ENCODE measurements at places on chromosomes 2 and 18.

- DNase-seq: no peak
These were observed 8.3 kb downstream of the ANXA4 start for GRCh38 chr2:69750246-69750645.

DNA sequence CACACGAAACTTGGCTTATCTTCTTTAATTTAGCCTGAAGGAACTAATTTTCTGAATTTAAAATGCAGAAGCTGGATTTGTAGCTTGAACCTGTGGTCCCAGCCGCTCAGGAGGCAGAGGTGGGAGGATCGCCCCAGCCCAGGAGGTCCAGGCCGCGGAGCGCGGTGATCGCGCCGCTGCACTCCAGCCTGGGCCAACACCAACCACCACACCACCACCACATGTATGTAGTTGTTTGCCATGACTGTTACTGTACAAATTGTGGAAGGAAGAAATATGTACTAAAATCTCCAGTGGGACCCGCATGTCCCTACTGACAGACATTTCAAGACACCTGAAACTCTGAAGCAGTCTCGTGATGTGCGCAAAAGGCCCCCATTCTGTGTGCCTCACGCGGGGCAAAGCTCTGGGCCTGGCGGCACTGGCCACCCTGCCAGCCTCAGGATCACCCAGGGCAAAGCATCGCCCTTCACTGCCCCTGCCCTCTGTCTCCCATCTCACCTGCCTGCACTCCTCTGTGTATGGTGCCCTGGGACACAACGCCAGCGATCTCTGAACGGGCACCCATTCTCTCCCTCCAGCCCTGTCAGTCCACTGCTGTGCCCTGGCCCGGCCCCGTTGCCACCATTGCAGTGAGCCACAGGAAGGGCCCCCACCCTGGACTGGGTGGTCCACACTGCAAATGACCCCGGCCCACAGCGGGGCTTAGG is 10.1 kb upstream of the ADI1 start:
- DNase-seq: no peak

DNA sequence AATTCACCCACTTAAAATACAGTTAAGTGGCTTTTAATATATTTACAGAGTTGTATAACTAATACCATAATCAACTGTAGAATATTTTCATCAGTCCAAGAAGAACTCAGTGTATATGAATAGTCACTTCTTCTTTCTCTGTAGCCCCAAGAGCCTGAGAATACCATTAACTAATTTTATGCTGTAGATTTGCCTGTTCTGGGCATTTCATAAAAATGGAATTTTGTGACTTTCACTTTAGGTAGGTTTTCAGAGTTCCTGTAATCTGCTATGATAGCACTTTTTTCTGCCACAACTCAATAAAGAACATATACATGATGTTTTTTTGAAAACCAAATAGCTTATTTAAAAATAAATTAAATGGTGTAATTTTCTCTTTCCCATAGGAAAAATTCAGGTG is 57.6 kb downstream of the CCDC102B start:
- DNase-seq: no peak

- DNase-seq: peak; percentile 58
These were observed 330.8 kb downstream of the NUP35 start for GRCh38 chr2:183455056-183455455.

DNA sequence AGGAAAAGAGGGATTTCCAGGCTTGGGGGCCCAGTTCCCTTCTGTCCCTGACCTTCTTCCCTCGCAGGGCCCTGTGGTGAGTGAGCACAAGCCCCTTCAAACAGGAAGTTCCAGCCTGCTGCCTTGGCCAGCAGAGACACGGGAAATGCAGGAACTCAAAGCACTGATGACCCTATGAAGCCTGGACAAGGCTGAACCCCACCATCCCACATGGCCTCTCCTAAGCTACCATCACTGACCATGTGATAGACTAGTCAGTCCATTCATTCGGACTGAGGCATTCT is 196.4 kb downstream of the TNS1 start:
- DNase-seq: no peak

GRCh38 chr2:34069604-34070003 is 470.5 kb upstream of the FAM98A start:
- DNase-seq: no peak

- no peak for DNase-seq
These were observed 48.2 kb downstream of the ADI1 start for GRCh38 chr2:3470856-3471737.

GRCh38 chr2:219076253-219076652 is 15.5 kb upstream of the IHH start:
- DNase-seq: no peak

GRCh38 chr2:227881866-227882517 is 10.6 kb downstream of the DAW1 start:
- DNase-seq: no peak

GRCh38 chr2:58261209-58261608 is 20.1 kb upstream of the FANCL start:
- no peak for DNase-seq

DNA sequence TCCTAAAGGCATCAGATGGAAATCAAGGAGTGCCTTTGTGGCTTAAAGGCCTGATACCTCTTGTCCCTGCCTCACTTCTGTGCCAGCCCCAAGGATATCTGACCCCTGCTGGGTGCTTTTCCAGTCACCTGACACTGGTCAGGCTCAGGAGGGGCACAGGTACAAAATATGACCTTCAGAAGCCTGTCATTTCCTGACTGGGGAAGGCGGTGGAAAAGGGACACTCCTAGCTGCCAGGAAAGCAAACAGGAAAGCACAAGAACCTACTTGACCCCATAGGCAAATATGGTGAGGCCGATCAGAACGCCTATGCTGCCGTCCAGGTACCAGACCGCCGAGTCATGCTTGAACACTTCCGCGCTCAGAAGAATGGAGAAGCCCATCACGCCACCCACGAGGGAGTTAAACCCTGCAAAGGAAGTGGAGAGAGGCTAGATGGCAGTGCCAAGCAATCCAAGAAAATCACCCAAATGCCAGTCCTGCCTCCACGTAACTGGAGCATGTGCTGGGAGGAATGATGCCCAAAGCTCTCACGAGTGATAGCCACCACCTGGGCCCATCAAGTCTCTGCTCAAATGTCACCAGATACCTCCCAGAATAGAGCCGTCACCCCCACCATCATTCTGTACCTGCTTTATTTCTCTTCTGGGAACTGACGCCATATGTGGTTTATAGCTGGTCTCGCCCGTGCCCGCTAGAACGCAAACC is 204.0 kb downstream of the MGAT5 start:
- no peak for DNase-seq

GRCh38 chr2:174551697-174552096 is 45.9 kb downstream of the WIPF1 start:
- no peak for DNase-seq

DNA sequence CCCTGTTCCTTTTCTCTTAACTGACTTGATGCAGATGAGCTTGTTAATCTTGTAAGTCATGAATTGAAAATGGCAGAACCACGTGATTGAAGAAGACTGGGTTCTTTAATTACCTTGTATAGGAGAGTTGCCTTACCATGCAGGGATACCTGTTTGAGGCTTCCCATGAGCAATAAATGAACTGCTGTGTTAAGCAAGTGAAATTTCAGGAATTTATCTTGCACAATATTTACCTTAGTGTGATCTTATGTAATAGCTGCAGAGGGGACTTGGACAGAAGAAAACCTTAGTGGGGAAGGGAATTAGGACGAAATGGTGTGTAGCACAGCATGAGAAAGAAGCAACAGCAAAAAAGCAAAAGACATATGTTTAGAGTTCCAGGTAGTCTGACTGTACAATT is 384.0 kb upstream of the TMEFF2 start:
- no peak for DNase-seq

GRCh38 chr18:49590608-49591007 is 28.8 kb downstream of the LIPG start:
- no peak for DNase-seq

GRCh38 chr2:71154279-71154678 is 23.8 kb downstream of the MPHOSPH10 start:
- DNase-seq: no peak

GRCh38 chr2:121608367-121608766 is 40.9 kb downstream of the CLASP1 start:
- no peak for DNase-seq

- DNase-seq: no peak
These were observed 42.8 kb downstream of the LRRTM4 start for GRCh38 chr2:77479395-77479794.

DNA sequence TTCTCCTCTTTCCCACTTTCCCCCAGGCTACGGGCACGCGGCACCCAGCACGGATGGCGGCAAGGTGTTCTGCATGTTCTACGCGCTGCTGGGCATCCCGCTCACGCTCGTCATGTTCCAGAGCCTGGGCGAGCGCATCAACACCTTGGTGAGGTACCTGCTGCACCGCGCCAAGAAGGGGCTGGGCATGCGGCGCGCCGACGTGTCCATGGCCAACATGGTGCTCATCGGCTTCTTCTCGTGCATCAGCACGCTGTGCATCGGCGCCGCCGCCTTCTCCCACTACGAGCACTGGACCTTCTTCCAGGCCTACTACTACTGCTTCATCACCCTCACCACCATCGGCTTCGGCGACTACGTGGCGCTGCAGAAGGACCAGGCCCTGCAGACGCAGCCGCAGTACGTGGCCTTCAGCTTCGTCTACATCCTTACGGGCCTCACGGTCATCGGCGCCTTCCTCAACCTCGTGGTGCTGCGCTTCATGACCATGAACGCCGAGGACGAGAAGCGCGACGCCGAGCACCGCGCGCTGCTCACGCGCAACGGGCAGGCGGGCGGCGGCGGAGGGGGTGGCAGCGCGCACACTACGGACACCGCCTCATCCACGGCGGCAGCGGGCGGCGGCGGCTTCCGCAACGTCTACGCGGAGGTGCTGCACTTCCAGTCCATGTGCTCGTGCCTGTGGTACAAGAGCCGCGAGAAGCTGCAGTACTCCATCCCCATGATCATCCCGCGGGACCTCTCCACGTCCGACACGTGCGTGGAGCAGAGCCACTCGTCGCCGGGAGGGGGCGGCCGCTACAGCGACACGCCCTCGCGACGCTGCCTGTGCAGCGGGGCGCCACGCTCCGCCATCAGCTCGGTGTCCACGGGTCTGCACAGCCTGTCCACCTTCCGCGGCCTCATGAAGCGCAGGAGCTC is 35.4 kb downstream of the KCNK3 start:
- no peak for DNase-seq

DNA sequence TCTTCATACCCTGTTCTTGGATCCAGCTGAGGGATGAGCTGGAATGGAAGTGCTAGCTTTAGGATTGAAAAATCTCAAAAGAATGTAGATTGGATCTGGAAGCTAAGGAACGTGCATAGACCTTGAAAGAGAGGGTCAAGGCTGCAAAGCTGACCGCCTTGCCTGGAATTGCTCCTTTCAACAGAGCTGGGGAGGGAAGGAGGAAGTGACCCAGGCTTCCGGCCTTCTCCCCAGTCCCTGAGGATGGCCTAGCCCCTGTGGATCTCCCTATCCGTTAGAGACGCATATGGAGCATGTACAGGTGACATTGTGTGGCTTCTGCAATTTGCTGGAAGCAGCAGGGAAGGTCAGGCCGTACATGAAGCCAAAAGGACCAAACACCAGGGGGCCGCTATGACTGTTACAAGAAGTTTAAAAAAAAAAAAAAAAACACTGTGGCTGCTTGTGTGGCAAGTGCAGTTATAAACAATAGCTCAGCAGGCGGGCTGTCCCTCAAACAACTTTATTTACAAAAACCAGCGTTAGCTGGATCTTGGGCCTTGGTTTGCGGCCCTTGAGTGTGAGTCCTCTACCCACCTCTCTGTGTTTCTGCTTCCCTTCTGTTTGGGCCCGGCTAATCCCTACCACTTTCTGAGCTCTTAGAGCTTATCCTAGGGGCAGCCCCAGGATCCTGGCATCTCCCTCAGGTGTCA is 227.6 kb downstream of the SEPTIN10 start:
- DNase-seq: no peak

GRCh38 chr2:111165084-111165483 is 44.4 kb downstream of the BCL2L11 start:
- DNase-seq: no peak

GRCh38 chr2:177165061-177165583 is 47.5 kb upstream of the HNRNPA3 start:
- no peak for DNase-seq

DNA sequence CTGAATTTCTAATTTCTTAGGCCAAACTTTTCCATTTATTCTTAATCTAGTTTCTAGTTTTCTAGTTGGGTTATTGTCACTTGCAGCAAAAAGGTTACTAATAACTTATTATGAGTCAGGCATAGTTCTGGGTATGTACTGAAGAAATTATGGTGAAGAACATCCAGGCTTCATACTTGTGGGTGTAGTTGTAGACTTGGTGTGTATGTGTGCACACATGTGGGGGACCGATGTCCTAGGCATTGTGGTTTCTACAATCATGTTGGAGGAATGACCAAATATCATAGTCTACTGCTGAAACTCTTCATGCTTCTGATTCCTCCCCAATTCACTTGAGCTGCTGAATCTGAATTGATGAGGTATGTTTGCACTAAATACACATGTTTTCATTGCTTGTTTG is 141.2 kb downstream of the PMAIP1 start:
- no peak for DNase-seq

DNA sequence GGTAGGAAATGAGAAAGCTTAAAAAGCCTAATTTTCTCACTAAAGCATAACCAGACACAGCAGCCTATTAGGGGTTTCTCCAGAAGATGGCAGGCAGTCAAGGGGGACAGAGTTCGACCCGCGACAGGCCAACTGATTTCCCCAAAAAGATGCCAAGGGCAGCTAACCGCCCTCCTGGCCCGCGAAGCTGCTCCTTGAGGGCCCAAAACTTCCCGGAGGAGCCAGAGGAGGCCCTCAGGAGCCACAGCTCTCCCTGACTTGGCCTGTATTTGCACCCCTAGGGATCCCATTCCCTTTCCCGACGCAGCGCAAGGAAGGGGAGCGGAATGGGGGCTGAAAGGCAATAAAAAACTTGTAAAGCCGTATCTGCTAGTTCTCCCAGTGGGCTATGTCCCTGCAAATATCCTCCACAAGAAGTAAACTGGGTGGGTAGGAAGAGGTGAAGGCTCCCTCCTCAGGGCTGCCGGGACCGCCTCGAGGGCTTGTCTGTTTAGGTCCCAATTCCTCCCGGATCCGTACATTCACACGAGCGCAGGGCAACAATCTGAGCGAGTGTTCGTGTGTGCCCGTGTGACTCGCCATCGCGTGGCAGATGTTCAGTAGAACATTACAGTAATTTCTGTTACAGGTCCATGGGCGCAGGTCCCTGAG is 756 bp upstream of the NAGK start:
- DNase-seq: no peak

DNA sequence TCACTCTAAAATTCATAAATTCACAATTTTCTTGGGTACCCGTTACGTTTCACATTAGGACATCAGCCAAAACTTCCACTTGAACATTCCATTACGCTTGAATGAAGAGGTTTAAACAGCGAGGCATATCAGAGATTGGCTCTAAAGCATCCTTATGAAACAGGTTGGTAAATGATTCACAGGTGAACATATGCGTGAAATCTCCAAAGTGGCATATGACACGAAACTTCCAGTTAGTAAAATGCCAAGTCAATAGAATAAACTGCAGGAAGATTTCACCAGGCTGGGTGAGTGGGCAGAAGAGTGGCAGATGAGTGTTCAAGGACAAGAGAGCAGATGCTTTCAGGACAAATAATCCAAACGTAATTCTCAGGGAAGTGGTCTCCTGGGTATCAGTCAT is 33.9 kb upstream of the GLS start:
- peak; percentile 60 for DNase-seq

- no peak for DNase-seq
These were observed 242.4 kb upstream of the ZNF521 start for GRCh38 chr18:25594351-25594750.
